Cortex of kidney (tissue), 1 donor: ENCODE measurements at places on chromosomes 3 and 15.

DNA sequence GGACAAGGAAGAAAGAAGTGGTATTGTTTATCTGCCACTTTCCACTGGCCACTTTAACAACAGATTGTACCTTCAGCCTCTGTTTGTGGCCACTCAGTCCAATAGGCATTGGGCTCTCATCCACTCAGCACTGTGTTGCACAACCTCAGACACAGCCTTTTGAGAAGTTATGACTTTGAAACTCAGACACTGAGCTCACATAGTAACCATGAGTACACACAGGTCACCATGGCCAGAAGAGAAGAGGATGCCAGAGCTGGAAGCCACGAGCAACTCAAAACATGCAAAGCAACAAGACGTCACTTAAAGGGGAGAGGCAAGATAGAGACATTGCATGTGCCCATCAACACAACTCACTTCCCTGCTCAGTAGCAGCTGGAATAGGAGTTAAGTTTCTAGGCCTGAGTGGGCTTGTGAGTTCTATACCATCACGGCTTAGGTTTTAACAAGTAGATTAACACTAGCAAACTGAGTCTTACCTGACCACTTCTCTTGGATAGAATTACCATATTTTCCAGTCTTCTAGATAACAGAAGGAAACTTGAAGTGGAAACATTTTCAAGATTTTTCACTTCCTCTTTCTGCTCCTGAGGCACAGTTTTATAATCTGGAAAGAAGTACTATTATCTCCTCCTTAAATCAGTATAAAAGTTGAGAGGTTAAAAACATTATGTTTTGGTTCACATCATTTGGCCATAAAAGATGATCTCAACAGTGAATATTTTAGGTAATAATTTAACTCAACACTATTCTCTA lies 103.5 kb downstream of the IMPG2 start:
- DNase-seq, result no peak

- no peak for DNase-seq
Measured at GRCh38 chr3:101351829-101352228, 31.5 kb upstream of the IMPG2 start.

GRCh38 chr3:133113927-133114597 lies 75.9 kb downstream of the TMEM108 start:
- no peak for DNase-seq

DNA sequence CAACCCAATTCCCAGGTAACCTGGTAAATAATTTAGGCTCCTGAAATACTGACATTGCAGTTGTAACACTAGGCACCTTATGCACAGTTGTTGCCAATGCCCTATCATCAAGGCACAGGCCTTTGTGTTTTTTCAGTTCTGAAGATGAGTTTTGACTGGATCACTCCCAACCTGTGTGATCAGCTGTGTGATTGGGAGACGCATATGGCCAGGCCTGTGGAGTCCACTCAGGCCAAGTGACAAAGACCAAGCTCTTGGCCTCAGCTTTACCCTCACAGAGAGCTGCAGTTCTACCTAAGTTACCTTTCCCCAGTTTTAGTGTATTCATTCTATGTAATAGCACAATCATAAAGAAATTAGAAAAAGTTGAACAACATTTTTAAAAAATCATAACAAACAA lies 19.2 kb upstream of the AQP9 start:
- no peak for DNase-seq

- DNase-seq, result no peak
Measured at GRCh38 chr3:109355625-109356441, 18.5 kb upstream of the DPPA4 start.

- no peak for DNase-seq
Measured at GRCh38 chr3:99895703-99896441, 78.2 kb downstream of the CMSS1 start.

- DNase-seq, result no peak
Measured at GRCh38 chr3:183824761-183825455, 469 bp downstream of the MAP6D1 start.

DNA sequence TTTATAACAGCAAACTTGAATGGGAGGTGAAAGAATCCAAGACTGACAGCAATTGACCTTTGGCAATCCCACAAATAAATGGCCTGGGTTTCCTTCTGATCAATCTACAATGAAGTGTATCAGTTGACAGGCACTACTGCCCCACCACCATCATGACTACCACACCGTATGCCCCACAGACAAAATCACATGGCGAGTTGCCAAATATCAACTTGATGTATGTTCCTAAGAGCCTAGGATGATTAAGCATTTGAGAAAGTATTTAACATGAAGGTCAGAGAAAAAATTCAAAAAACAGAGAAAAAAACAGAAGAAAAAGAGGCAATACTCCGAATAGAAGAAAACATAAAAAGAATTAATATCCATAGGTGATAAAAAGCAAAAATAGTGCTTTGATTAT lies 215.9 kb upstream of the STAC start:
- DNase-seq, result no peak

- no peak for DNase-seq
Measured at GRCh38 chr15:56053046-56053400, 59.6 kb upstream of the NEDD4 start.

DNA sequence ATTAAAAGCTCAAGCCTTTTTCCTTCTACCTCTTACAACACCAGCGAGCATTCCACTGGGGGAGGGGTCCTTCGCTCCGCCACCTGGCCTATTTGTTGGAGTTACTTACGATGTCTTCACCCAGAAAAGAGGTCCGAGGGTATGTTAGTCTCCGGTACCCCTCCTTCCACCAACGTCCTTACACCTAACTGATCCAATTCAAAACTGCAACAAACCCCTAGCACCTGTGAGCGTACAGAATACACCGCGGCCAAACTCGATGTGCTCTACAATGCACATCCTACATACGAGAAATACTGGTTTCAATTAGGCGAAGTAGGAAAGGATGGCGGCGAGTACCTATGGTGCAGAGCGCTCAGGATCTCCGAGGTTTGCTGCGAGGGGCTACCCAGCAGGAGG lies 944 bp downstream of the SLITRK3 start:
- no peak for DNase-seq

- no peak for DNase-seq
Measured at GRCh38 chr3:57006179-57006657, 54.2 kb upstream of the SPATA12 start.

DNA sequence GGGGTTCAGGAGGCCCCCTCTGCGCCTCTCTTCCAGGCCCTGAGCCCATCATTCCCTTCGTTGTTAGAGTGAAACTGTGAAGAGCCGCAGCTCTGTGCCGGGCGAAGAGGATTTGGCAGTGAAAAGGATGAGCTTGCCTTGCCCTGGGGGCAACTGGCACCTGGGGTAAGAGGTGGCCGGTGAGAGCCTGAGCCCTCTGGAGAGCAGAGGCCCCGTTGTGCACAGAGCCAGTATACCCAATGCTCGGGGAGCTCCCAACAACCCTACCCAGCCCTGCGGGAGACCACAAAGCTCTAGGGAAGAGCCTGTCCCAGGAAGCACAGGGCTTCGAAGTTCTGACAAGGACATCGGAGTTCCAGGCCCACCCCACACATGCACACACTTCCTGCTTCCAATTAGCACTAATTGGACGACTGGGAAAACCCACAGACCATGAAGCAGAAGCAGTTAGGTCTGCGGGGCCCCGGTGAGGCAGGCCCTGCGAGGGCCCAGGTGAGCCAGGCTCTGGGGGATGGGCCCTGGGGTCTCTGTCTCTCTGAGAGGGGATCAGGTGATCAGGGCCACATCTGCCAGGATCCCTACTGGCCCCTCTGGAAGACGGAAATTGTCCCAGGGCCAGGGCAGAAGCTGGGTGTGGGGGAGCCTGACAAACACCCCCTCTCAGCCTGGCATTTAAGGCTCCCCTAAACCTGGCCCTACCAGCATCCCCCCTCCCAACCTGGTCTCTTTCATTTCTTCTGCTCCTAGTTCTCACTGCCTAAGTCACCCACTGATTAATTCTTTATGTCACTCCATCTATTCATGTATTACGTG lies 27.9 kb upstream of the SFMBT1 start:
- DNase-seq, result no peak

- no peak for DNase-seq
Measured at GRCh38 chr15:101133181-101133460, 118.7 kb downstream of the CHSY1 start.

DNA sequence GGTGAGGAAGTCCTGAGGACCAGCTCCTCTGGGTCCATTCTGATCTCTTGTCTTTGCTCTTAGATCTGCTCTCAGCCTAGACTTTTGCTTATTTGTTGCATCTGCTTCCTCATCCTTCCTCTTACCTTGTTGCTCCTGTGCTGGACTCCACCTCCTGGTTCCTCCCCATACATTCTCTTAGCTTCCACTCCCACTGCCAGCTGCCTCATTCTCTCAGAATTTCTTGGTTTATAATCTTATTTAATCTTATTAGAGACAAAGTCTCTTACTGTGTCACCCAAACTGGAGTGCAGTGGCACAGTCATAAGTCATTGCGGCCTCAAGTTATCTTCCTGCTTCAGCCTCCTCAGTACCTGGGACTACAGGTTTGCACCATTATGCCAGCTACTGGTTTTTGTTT lies 68.2 kb upstream of the PSMD6 start:
- no peak for DNase-seq

DNA sequence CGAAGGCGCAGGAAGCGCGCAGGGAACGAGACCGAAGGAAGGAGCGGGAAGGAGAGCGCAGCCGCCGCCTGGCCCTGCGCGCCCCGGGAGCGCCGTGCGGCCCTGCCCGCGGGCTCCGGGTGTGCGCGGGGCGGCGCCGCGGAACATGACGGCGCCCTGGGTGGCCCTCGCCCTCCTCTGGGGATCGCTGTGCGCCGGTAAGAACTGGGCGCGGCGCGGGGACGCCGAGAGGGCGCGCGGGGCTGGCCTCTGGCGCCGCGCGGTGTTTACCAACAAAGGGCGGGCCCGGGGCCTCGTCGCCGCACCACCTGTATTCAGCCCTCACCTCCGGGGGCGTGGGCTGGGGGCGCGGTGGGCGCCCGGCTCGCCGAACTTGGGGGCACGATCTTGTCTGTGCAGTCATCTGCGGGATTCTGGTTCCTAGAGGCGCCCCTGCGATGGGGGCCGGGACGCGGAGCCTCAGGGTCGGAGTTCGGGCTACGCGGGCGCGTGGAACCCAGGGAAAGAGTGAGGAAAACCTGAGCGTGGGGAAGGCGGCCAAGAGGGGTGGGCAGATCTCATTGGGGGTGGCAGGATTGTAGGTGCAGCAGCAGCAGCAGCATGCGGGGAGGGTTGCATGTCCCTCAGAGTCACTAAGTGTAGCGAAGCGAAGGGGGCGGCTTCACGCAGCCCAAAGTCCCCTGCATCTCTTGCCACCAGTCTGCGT lies 641 bp downstream of the ACVR2B start:
- no peak for DNase-seq

DNA sequence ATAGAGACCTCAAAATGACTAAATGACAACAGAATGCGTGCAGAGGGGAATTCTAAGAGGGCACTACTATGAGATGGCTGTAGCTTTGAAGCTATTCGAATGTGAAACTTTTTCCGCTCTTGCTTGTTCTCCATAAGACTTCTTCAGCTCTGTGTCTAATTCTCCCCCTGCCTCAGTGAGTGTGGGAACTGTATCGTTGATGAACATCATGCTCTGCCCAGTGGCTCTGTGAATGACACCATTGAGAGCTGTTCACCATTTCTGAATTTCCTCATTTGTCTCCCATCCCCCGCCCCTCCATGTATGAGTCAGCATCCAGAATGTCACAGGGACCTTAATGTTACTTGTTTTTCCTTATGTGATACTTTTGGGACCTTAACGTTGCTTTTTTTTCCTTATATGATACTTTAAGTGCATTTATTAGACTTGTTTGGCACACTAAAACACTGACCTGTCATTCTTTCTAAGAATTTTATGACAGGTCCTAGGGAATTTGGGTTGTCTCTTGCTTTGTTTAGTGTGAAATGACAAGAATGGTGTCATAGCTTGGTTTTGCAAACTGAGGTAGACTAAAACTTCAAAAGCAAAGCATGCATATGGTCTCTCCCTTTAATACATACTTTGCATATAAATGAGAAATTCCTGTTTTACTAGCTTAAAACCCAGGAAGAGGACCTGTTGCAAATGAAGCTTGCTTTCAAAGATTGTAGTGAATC lies 99.6 kb downstream of the FNDC3B start:
- no peak for DNase-seq

DNA sequence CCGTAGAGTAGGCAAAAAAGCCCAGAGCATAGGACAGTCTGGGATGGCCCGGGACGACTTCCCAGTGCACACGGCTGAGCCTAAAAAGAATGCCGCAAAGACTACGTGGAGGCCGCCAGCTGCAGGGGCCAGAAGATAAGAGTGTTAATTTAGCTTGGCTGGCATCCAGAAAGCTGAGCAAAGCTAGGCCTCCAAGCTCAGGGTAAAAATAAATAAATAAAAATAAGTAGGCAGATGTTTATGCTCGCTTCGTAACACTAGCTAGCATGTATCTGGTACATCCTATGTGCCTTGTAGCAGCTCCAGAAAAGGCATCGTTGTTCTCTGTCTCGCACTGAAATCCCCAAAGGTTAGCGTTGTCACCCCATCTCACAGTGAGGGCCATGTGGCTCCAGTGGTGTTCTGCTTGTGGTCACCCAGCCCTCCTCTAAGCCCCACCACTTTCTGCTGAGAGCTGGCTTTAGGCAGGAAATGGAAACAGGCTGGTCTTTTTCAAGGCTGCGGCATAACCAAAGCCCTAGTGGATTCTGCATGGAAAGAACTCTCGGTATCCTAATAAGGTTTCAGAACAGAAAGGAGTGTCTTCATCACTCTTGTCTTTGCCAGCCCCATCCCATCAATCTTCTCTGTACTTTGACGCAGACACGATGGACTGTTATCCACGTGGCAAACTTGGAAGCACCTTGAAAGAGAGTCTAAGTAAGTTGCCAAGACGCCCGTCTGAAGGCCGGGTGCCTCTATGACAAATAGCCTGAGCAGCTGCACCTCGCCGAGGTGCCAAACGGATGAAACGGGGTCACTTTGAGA lies 58.1 kb upstream of the MEF2A start:
- DNase-seq, result no peak

DNA sequence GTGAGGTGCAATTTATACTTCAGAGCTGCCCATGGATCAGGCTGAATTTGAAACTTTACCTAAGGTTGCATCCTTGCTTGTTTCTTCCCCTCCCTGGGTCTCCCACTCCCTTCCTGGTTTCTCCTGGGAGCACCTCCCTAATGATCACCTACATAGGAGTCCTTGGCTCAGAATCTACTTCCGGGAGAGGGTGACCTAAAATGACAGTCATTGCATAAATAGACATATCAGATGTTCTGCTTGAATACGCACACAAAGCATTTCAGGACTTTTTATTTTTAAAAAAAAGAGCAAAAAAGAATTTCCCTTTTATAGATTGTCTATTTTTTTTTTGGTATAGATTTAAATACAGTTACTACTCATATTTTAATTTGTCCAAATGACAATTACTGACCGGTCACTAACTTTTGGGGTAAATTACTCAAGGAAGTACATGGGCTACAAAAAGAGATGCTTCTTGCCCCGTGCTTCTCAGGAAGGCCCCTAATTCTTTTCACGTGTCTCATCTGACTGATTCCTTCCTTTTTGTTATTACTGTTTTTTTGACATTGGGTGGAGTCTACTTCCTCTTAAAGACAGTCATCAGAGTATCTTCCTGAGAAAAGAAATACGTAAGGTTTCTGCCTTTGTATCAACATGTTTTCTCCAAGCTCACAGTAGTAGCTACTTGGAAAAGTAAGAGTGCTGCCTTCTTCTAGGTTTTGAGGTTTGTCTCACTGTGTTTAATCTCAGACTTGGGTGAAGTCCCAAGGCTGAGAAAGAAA lies 4.9 kb upstream of the MYZAP start:
- DNase-seq, result no peak

GRCh38 chr3:168914662-168915061 lies 748.9 kb downstream of the MECOM start:
- no peak for DNase-seq

GRCh38 chr3:39011191-39011736 lies 40.5 kb downstream of the SCN11A start:
- no peak for DNase-seq
